ENCODE measurements at places on chromosomes 11 and 22. TPM values are rescaled to one million over a fixed set of nuclear protein-coding genes. Genes with fewer than 3 reads are reported as not detected.

The BTBD10 gene
- polyA plus RNA-seq = 37.7 TPM

DNA sequence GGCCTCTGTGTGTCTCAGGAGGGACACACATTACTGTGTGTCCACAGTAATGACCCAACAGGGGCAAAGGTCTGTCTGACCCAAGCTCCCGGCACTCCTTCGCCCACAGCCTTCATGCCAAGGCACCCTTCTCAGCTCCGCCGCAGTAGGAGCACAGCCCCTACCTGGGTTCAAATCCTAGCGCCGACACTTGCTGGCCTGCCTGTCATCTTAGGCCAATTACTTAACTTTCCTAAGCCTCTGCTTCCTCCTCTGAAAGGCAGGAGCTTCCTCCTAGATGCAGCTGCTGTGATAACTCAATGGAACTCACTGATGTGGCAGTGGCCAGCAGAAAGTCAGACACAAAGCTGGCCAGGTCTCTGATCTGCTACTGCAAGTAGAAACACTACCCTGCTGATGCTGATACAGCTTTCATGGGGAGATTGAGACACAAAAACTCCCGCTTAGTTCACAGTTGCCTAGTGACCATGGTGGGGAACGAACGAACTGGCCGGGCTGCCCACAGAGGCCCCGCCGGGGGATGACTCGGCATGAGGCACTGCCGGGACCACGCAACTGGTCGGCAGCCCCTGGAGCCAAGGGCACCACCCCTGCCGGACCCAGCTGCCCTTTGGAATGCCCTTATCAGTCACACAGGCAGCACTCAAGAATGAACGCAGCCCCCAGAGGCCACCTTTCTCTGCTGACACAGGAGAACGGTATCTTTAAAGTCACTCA, 8.1 kb downstream of the EHD1 start:
- DNase-seq = no peak

DNA sequence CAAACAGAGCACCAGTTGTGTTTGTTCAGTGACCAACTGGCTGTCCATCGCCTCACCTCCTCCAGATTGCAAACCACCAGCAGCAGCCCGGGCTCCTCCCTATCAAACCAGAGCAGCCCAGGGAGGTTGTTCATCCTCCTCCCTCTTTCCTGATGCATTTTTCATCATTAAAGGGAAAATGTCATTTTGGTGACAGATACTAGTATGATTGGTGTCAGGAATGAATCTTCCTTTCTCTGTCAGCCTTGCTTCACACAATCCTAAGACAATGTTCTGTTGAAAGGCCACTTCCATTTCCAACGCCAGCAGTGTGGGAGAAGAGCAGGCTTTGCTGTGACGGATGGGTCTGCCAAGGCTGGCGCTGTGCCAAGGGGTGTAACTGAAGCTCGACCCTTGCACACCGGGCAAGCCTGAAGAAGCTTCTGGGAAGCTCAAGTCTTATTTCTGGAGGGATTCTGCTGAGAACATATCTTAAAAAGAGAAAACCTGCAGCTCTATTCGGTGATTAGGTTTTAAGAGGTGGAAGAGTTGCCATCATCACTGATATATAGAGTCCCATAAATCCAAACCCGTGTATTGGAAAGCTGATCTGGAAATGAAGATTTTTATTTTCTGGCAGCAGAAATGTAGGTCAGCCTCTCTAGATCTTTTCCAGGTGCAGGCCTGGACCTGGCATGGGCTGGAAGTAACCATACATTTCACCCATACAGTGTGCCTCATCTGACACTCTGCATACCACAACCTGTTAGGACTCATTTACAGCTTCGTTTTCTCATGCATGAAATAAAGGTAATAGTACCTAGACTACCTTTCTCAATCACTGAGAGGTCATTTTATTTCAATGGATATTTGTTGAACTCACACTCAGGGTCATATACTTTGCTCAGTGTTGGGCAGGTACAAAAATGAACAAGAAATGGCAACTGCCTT, 524.5 kb downstream of the NTM start:
- DNase-seq = no peak

GRCh38 chr11:88478136-88478815, 140.7 kb upstream of the CTSC start:
- DNase-seq = no peak

- DNase-seq = no peak
These were observed 10.2 kb downstream of the CABIN1 start for GRCh38 chr22:24021304-24021703.

GRCh38 chr11:9320047-9320446, 5.7 kb upstream of the TMEM41B start:
- DNase-seq = no peak
